NCI-H1105 treated with DMSO at 0.1 percent for 48 hours (cell line): ENCODE measurements at places on chromosomes 1 and 21.

DNA sequence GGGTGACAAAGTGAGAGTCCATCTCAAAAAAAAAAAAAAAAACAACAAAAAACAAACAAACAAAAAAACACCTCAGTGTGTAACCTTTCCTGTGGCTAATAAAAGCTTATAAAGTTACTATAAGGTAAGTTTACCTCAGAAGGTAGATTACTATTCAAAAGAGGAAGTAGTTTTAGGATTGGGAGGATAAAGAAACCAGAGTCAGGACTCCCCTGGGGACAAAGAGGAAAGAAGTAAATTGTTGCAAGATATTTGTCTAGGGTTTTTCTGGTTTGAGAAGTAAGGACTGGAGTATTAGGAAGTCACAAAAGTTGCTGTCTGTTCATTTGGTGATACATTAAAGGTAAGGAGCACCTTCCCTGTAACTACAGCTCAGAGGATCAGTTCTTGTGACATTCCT lies 23.8 kb upstream of the CENPF start:
- DNase-seq = no peak

GRCh38 chr1:18256282-18257235 lies 149.0 kb downstream of the IGSF21 start:
- peak; percentile 88 for DNase-seq

DNA sequence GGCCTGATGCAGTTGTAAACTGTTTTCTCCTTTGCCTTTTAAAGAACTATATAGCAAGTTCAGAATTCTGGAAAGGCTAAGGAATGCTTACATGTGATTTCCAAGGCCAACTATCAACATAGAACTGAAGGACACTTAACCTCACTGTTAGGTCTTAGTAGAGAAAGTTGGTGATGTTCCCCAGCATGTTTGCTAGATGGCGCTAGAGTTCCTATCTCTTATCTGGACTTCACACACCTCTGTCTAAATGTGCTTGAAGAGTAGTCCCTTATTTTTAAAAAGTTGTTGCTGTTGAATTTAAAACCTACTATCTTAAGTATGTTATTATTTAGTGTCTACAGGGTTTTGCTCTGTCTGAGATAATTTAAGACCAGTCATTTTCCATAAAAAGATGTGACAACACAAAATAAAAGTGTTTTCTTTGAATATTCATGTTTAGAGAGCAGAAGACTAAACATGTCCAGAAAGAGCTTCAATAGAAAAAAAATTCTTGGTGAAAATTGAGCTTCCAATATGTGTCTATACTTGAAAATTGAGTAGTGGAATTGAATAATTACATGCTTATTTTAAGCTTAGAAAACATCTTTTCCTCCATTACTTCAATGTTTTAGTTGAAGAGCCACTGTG lies 237.3 kb downstream of the S1PR1 start:
- DNase-seq = peak; percentile 8

DNA sequence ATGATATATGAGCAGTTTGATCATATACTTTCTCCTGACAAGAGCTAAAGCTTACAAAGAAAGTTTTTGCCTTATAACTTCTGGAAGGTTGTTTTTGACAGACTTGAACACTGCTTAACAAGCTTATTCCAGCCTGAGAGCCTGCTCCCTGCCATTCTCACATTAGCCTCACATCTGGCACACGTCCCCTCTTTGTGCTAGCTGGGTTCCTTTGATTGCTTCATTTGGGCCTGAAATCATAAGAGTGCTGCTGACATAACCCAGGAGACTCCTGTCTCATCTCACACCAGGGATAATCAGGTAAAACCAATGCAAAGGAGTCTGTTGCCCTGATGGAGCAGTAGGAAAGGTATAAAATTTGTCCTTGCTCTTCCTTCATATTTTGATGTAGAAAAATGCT lies 1411.7 kb upstream of the B3GALT2 start:
- DNase-seq = no peak

DNA sequence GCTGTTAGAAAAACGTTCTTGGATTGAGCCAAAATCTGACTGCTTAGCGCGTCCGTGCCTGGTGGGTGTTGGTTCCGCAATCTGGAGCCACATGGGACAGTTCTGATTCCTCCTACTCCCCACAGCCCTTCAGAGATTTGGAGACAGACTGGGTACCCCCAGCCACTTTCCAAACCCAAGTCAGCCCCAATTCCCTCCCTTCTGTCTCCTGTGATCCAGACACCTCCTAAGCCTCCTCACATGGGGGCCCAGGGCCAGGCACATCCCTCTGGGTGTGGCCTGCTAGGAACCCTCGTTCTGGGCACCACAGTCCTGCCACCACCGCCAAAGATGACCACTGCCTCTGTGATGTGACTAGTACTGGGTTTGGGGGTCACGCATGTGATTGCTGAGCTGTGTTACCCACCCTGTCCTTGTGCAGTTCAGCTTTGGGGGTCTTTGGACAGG lies 4.8 kb downstream of the PLA2G5 start:
- no peak for DNase-seq

- no peak for DNase-seq
These were observed 136.2 kb downstream of the PSMG1 start for GRCh38 chr21:39047046-39047445.

- DNase-seq = no peak
These were observed 651.8 kb downstream of the LMO4 start for GRCh38 chr1:87980494-87980893.

GRCh38 chr1:93489756-93490155 lies 41.8 kb downstream of the FNBP1L start:
- DNase-seq = no peak

DNA sequence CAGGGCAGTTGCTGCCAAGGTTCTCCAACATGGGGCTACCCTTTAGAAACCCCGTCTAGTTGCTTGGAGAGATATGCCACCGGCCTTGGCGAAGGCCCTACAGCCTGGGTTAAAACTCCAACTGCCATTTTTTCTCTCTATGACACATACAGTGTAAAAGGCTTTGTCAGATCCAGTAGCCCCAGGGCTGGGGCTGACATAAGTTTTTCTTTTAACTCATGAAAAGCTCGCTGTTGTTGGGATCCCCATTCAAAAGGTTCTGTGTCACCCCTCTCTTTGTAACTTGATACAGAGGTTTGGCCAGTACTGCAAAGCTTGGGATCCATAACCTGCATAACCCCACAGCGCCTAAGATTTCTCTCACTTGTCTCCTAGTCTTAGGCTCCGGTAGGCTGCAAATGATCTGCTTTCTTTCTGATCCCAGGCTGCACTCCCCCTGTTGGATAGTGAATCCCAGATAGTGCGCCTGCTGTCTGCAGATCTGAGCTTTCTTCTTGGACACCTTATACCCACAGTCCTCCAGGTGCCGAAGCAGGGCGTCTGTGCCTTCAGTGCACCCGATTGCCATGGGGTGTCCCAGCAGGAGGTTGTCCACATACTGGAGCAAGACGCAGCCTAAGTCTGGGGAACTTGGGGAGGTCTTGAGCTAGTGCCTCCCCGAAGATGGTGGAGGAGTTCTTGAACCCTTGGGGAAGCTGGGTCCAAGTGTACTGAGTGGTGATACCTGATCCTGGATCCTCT lies 406.2 kb downstream of the TGFB2 start:
- no peak for DNase-seq

DNA sequence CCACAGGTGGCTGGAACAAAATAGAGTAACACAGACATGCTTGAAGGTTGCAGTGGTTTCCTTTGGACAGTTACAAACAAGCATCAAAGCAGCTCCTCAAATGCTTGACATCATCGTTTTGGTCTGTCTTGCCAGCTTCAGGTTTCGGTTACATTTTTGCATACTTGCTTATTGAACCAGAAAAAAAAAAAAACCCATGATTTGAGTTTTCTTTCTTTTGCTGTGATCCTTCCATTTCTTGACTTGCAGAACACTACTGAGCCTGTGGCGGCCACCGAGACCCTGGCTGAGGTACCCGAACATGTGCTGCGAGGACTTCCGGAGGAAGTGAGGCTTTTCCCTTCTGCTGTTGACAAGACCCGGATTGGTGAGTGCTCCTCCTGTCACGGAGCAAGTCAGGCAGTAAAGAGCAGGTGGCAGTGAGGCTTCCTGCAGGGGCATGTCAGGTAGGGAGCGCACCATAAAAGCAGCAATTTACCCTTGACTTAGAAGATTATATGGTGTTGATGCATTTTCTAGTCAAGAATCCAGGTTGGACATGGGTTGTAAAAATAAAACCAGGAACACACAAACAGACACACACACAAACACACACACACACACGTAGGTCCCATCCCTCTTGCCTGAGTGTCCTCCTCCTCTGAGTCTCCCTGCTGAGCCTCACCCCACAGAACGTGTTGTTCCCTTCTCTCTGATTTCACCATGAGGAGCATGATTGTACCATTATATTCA lies 30.9 kb downstream of the PRDM2 start:
- DNase-seq = no peak

GRCh38 chr1:69569576-69570328 lies 2.0 kb downstream of the LRRC7 start:
- DNase-seq = no peak

- no peak for DNase-seq
These were observed 6.0 kb upstream of the IFNLR1 start for GRCh38 chr1:24193046-24193445.

DNA sequence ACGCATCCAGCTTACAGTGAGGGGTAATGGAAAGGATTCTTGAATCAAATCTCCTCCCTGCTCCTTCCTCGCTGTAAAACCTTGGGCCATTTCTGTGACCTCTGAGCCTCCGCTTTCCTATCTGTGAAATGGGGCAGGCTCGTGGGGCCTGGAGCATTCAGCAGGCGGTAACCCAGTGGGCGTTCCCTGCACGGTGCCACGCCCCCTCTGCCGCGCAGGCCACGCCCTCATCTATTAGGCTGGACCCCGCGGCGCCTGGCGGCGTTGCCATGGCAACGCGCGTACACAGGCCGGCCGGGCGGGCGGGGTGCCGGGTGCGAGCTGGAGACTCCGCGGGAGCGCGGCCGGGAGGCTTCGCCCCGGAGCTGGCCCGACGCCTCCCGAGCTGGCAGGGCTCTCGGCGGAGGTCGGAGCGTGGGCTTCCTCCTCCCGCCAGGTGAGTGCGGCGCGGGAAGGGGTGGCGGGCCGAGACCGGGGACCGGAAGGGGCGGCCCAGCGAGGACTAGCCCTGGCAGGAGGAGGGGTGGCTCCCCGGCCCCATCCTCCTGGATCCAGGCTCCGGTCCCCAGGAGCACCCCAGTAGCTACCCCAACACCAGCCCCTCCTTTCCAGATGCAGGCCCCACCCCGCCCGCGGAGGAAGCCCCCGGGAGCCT lies at the start of gene FHAD1:
Gene FHAD1 (plus strand): TSS at position 264 of the 655 bp plus-strand sequence. CDS start 4,562 bp downstream, outside the sequence.
- DNase-seq = peak; percentile 72

GRCh38 chr1:84936116-84936810 lies 43.3 kb upstream of the LPAR3 start:
- DNase-seq = peak; percentile 82

GRCh38 chr1:176858433-176858916 lies 306.0 kb downstream of the ASTN1 start:
- no peak for DNase-seq

DNA sequence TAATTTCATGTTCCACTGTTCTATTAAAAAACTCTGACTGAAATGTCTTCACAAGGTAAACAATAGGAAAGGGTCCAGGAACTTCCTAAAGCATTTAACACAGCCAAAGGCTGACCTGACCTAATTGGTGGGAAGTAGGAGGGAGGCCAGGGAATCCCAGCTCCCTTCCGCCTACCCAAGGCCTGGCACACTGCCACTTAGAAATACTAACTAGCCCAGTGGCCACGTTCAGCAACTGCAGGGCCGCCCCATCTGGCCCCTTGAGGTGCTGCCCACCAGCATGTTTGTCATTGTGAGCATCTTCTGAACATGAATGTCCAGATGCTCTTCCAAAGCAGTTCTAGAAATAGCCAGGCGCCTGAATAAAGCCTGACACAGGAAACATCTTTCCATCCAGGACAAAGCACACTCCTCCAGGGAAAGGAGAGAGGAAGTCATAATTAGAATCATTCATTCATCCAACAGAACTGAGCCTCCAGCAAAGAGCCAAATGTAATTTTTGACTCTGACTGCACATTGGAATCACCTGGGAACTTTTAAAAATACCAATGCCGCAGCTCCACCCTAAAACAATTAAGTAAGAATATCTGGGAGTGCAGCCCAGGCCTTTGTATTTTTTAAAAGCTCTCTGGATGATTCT lies 44.6 kb upstream of the BCL9 start:
- no peak for DNase-seq

GRCh38 chr1:221998186-221998612 lies 256.3 kb upstream of the DUSP10 start:
- DNase-seq = no peak

GRCh38 chr1:89608319-89608983 lies 24.5 kb upstream of the LRRC8C start:
- no peak for DNase-seq

GRCh38 chr21:38958323-38958705 lies 152.6 kb downstream of the ETS2 start:
- peak; percentile 19 for DNase-seq

- no peak for DNase-seq
These were observed 1142.1 kb upstream of the PRMT6 start for GRCh38 chr1:105914403-105914802.

GRCh38 chr1:54971317-54971791 lies 9.1 kb upstream of the TMEM61 start:
- no peak for DNase-seq

DNA sequence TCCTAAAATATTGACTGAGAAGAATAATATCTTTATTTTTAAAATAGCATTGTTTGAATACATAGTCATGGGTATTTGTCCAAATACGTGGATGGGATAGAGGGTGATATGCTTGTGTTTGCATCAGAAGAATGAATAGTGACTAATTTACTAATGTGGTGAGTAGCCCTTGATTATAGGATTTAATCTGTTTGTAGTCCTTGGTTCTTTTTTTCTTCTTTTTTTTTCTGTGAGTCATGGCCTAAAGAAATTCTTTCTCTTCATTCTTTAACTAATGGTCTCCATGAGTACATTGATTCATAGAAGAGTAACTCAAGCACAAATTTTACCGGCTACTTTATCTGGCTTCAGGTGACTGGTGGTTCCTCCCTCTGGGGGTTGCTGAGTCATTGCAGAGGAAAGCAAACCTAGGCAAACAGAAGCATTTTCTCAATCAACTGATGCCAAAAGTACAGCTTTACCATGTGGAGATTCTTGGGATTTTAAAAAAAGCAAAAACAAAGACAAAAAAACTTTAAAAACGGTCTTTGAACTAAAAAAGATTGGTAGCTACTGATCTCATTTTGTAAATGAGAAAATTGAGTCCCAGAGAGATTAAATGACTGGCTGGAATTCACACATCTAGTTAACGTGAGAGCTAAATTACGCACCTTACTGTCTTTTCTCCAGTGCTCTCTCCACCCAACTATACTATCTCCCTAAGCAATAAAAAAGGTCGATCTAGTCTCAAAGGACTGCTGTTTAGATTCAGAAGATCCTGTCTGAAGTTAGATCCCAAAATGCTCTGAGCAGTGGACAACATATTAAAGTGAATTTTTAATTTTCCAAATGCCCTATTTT lies 40.5 kb downstream of the AK5 start:
- no peak for DNase-seq

GRCh38 chr1:24567792-24568388 lies 12.0 kb downstream of the NCMAP start:
- DNase-seq = no peak

GRCh38 chr1:15046487-15047165 lies 106.9 kb upstream of the TMEM51 start:
- peak; percentile 27 for DNase-seq
